COR-L47 (cell line): ENCODE measurements at places on chromosomes 5 and 9.

GRCh38 chr9:123742009-123742767, 187.7 kb downstream of the DENND1A start:
- DNase-seq = no peak

GRCh38 chr5:131417240-131417869, 153.5 kb downstream of the CDC42SE2 start:
- peak; percentile 65 for DNase-seq

DNA sequence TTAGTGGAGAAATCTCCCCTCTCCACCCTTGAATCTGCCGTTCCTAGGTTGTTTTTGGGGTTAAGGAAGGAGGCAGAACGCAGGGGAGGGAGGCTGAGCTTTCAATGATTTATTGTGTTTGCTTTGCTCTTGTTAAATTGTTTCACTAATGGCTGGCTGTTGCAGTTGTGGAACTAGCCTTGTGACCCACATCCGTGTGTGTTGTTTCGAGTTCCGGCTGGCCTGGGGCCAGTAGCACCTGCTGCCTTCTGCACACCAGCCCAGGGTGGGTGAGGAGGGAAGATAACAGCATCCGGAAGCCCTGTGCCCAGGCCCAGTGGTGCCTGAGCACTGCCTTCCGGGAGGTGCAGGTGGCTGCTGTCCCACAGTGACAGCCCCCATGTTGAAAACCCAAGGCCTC, 3.6 kb downstream of the ERGIC1 start:
- DNase-seq = peak; percentile 70

DNA sequence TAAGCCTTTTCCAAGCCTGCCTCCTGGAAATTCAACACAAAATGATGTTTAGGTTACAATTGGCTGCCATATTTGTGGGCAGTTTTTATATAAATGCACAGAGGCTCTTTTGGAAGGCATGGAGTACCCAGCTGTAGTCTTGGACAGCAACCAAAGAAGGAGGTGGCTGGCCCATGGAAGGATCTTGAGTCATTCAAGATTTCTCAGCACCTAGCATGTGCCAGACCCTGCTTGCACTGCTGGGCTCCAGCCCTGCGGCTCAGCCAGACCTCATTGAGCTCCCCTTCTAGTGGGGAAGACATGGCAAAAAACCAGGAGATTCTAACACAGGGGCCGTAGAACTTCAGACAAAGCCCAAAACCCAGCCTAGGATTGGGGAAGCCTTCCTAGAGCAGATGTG, 22.1 kb downstream of the JADE2 start:
- DNase-seq = no peak

- peak; percentile 5 for DNase-seq
These were observed 21.9 kb downstream of the DEPDC1B start for GRCh38 chr5:60677850-60678664.

- no peak for DNase-seq
These were observed 171.6 kb upstream of the PPP1R2B start for GRCh38 chr5:156678484-156678883.

GRCh38 chr5:38445374-38446028, 110.9 kb downstream of the LIFR start:
- no peak for DNase-seq

DNA sequence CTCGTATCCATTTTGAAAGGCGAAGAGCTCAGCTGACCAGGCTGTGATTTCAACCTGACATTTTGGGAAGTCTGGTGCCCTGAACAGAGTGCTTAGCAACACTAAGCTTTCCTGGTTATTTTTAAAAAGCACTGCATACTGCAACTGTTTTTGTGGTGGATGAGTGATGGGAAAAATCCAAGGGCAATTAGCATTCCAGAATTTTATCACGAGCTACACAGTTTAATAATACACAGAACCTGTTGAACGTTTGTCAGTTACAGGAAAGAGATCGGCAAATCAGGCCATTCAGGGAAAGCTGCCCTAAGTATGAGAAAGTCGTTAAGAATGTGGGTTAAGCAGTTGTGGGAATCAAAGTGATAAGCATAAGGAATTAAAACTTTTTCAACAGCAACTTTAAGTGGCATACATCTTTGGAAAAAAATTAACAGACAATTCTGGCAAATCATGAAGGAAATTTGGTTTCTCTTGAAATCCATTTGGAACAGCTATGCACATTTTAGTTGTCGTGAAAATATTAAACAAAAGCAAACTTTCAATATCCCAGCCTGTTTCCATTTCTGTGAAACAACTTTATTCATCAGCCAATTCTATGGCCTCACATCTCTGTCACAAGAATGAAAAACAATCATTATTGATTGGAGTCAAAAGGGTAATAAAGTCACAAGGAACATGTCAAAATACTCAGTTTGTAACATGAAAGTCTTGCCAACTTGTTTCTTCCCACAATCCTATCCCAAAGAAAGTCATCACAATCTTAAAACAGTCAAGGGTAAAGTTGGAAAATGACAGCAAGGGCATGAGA, 25.7 kb downstream of the PUM3 start:
- DNase-seq = no peak

DNA sequence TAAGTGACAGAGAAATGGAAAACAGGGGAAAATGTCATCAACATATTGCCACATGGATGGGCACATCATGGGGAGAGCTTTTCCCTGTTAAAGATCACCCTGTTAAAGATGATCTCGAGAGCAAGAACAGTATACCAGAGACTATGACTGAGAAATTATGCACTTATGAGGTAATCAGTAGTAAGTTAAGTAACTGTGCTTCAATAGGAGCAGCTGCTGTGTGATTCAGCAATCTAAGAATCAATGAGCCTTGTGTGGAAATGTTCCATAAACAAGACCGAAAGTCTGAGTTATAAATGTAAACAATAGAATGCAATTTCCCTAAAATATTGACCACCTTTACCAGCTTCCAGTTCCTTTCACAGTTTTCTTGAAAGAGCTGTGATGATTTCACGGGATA, 582.3 kb downstream of the CAAP1 start:
- DNase-seq = no peak

DNA sequence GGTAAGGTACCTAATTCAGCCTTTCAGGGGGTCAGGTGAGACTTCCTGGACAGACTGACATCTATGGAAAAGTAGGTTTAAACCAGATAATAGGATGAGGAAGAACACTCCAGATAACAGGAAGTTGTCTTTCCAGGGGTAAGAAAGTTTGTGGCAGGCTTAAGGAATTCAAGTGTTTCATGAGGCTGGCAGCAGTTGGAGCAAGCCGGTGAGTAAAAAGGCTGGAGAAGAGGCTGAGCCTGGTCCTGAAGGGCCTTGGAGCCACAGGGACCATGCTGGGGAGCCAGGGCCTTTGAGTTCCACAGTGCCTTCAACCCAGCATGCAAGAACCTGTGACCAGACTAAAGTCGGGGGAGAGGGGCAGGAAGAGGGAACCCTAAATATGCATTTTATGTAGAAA, 353.4 kb downstream of the SPOCK1 start:
- DNase-seq = no peak

DNA sequence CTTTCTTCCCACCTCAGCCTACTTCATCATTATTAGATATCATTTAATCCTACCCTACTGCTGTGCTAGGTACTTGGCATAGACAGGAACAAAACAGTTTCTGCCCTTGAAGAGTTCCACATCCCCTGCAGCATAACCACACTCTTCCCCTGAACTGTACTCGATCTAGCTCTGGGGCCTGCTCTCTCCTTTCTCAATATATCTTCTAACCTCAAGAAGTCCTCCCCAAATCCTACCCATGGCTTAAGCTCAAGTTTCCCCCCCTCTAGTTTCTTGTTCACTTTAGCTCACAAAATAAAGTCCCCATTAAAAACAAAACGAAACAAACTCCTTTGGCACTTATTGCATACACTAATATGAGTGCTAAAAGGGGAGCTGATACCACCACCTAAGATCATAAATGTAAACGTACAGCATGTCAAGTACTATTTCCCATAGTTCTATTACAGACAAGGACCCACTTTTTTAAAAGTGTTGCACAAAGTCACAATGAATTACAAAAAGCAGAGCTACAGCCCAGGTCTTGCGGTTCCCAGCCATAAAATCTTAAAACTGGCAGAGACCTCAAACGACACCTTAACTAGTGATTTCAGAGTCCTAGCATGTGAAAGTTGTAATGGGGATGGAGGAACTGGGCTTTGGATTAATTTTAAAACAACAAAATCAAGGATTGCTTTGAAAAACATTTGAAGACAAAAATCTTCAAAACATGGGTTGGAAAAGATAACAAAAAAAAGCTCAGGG, 80.7 kb downstream of the PTPDC1 start:
- DNase-seq = no peak

DNA sequence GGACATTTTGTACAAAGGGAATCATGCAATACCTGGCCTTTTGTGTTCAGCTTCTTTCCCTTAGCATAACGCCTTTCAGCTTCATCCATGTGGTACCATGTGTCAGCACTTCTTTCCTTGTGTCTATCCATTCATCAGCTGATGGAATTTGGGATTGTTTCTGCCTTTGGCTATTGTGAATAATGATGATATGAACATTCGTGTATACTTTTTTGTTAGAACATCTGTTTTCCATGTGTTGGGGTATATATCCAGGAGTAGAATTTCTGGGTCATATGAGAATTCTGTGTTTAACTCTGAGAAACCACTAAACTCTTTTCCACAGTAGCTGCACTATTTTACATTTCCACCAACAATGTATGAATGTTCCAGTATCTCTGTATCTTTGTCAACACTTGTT, 14.8 kb upstream of the PRRC2B start:
- no peak for DNase-seq

DNA sequence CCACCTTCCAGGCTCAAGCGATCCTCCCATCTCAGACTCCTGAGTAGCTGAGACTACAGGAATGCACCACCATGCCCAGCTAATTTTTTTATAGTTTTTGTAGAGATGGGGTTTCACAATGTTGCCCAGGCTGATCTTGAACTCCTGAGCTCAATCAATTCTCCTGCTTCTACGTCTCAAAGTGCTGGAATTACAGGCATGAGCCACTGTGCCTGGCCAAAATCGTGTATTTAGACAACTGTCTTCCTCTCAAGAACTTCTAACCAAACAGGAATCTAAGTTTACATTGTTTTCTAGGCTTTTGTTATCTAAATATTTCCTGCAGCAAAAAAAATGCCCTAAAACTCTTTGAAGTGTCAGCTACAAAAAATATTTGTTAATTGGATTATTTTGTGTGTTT, 78.8 kb downstream of the NLN start:
- no peak for DNase-seq
